ENCODE measurements at places on chromosomes 12 and 14.

GRCh38 chr14:100145682-100146464, 13.6 kb downstream of the DEGS2 start:
- DNase-seq = no peak

- no peak for DNase-seq
These were observed 30.8 kb upstream of the COL2A1 start for GRCh38 chr12:48034835-48035805.

DNA sequence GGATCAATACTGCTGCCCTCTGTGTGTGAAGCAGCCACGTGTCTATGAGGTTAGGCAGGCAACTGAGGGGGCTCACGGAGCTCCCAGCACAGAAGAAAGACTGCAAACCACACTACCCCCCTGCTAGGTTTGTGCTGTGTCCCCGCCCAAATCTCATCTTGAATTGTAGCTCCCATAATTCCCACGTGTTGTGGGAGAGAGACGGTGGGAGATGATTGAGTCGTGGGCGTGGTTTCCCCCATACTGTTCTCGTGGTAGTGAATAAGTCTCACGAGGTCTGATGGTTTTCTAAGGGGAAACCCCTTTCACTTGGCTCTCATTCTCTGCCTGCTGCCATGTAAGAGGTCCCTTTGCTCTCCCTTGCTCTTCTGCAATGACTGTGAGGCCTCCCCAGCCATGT, 68.6 kb downstream of the ACTN1 start:
- no peak for DNase-seq

DNA sequence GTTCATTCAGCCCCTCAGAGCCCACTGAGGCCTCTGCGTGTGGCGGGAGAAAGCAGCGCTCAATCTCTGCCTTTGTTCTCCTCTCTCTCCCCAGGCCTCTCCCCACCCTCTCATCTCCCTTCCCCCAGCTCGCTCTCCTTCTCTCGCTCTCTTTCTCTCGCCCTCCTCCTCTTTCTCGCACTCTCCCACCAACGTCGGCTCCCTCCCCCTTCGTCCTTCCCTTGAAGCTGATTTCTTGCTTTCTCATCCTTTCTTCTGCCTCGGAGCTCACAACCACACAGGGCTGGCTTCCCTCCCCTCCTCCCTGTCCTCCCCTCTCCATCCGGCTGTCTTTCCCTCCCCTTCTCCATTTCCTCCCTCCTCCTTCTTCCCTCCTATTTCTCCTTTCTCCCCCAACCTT, 96.4 kb downstream of the LRRC74A start:
- DNase-seq = no peak

DNA sequence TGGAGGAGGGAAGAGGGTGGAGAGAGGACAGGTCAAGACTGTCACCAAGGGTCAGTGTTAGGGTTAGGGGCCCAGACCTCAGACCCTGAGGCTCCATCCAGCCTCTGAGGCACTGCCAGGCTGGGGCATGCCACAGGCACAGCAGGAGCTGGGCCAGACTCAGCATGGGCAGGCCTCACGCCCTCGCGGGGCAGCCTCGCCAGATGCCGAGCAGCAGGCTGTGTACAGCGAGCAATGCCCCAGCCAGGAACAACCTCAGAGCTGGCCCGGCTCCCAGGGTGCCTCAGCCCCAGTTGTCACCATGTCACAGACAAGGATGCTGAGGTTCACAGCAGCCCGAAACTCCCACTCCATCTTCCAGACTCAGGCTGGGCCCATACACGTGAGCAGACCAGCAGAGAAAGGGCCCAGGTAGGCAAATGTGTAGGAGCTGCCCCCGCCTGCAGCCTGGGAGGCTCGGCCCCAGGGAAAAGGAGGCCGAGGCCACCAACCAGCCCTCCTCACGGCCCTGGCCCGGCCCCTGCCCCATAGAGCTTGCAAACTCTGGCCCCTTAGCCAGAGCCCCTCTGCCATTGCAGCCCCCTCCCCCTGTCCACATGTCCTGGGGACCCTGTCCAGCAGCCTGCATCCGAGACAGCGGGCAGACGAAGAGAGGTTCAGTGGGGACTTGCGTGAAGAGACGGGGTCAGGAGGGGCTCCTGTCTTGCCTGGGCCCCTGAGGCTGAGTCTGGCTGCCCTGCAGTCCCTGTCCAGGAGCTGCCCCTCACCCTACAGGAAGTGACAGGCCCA, 7.5 kb downstream of the C14orf180 start:
- no peak for DNase-seq

- no peak for DNase-seq
These were observed 176.3 kb downstream of the KSR2 start for GRCh38 chr12:117792471-117792870.

DNA sequence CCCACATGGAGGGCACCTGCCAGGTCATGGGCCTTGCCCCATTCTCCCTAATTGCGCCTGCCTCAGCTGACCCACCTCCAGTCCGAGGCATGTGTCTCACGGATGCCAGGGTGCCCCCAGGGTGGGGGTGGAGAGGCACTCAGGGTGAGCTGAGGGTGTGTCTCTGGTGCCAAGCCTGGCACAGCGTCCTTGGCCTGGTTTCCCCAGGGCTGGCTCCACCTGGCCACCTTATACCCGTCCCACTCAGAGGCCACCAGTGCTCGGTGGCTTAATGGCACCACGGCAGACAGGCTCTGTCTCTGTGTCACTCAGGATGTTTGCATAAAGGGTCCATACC, 33.6 kb upstream of the TDRD9 start:
- DNase-seq = no peak

DNA sequence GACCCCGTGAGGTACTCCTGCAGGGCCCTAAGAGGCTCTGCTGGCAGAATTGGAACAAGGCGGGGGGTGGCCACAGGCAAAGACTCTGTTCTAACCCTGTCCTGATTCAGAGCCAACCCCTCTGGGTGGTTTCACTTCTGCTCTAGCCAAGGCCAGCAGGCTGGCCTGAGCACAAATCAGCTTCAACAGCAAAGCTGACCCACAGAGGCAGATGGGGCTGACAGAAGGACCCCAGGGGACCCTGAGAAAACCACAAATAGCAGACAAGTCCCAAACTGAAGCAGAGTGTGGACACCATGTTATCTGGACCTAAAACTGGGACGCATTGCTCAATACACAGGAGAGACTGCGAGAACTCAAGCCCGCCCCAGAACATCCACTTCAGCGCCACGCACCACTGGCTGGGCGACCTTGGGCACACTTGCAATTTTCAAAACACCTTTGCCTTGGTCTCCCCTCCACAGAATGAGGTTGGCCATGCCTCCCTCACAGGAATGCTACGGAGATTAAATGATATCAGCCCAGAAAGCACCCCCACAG, 76.4 kb upstream of the DICER1 start:
- no peak for DNase-seq

GRCh38 chr14:37586797-37587130, 8.3 kb downstream of the FOXA1 start:
- DNase-seq = no peak

All from stimulated activated CD4-positive, alpha-beta T cell treated with anti-CD3 and anti-CD28 coated beads, Interleukin-1b, Interleukin-23, amount 100 ng/mL, for 24 hours (primary cell).